Cerebellar nuclear complex (tissue), 1 donor: ENCODE measurements at places on chromosomes 7 and 10.
A peak's percentile ranks its signal among the peaks of the same experiment; 100 is the strongest.

GRCh38 chr10:77526868-77527617 is 110.6 kb downstream of the KCNMA1 start:
- no peak for DNase-seq

GRCh38 chr7:2175514-2175913 is 57.2 kb downstream of the MAD1L1 start:
- DNase-seq: no peak

DNA sequence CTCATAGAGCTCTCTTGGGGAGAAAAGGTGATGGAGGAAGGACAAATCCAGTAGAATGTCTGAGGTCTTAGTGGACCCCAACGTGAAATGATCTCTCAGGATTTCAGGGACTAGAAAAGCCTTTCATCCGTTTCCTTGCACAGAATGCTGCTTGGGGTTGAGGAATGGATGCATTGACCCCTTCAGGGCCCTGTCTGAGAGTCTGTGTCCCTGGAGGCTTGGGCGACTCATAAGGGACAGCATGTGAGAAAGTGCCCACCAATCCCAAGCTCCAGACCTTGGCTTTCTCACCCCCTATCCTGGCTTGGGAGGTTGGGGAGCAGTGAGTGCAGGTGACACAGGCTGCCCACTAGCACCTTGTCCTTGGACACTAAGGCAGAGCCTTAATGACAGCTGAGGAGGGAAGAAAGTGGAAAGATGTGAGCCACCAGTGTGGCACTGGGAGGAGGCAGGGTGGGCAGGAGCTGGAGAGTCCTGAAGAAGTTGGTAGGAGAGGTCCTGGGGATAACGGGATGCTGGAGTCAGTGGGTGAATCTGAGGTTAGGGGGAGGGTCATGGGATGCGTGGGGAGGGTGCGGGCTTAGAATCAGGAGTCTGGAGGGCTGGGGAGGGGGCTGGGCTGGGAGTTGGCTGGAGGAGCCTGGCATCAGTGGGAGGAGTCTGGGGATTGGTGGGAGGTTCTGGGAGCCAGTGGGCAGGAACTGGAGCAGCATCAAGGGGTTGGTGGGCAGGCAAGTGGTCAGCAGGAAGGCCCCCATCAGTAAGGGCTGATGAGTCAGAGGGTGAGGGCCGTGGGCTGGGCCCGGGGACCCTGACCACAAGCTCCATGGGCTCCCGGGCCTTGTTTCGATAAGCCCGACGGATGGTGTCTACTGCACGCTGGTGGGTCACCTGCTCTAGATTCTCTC is 8.6 kb downstream of the LZTS2 start:
- no peak for DNase-seq

- no peak for DNase-seq
Measured at GRCh38 chr7:74417419-74417971, 36.2 kb upstream of the GTF2IRD1 start.

- no peak for DNase-seq
Measured at GRCh38 chr10:102341038-102341688, 54.3 kb upstream of the NFKB2 start.

- DNase-seq: no peak
Measured at GRCh38 chr7:102417105-102417504, 16.3 kb upstream of the ORAI2 start.

DNA sequence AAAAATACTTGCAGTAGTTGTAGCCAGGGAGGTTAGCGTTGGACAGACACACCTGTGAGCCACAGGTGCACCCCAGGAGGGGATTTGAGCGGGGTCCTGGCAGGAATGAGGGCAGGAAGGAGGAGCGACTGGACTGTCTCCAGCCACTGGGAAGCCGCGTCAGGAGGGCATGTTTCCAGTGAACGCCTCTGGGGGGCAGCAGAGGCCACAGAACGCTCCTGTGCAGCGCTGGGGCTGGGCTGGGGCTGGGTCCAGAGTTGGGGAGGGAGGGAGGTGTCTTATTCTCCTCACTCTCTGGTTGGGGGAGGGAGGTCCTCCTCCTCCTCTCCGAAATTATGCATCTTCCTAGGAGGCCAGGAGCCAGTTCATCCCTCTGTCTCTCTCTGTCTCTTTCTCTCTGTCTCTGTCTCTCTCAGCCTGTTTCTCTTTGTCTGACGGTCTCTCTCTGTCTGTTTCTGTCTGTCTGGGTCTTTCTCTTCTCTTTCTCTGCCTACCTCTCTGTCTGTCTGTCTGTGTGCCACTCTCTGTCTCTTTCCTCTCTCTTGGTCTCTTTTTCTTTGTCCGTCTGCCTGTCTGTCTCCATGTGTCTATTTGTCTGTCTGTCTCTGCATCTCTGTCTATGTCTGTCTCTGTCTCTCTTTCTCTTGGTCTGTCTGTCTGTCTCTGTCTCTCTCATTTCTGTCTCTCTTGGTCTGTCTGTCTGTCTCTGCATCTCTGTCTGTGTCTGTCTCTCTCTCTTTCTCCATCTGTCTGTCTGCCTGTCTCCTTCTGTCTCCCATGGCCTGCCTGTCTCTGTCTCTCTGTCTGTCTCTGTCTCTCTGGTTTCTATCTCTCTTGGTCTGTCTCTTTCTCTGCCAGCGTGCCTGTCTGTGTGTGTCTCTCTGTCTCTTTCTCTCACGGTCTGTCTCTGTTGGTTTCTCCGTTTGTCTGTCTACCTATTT is 9.9 kb upstream of the PSMG3 start:
- DNase-seq: peak; percentile 11

DNA sequence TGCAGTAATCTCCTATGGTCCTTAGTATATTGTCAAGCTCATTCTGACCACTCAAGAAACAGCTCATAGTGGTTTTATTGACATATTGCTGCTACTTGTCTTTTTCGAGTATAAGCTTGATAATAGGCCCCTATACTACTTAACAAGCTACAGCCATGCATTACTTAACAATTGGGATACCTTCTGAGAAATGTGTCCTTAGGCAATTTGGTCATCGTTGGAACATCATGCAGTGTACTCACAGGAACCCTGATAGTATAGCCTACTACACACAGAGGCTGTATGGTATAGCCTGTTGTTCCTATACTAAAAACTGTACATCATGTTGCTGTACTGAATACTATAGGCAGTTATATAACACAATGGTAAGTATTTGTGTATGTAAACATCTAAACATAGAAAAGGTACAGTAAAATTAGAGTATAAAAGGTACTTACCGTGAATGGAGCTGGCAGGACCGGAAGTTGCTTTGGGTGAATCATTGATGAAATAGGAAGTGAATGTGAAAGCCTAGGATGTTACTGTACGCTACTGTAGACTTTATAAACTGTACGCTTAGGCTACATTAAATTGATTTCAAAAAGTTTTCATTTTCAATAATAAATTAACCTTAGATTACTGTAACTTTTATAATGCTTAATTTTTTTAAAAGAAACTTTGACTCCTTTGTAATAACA is 160.9 kb downstream of the LRRC4 start:
- DNase-seq: no peak

DNA sequence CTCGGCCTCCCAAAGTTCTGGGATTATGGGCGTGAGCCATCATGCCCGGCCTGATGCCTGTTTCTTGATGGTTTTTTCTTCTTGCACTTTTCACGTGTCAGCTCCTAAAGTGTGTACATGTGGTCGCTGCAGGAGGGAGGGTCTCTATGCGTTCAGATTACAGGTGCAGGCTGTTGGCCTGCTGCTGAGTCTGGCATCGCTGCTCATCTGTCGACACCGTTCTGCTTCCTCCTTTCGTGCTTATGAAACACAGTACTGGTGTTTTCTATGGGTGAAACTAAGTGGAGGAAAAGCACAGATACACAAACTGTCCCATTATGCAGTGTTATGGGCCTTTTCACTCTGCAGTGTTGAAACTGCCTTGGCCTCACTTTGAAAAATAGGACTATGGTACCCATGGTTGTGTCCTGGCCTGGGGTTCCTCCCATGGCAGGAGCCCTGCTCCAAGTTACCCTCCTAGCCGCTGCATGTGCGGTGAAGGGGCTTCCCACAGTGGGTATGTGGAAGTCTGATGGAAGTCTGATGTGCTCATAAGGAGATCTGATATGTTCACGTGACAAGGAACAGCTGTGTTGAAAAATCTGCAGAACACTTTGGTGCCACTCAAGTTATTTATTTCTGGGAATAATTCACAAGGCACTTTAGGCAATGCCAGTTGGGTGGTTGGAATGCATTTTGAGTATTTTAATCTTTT is 23.5 kb downstream of the OGDH start:
- no peak for DNase-seq

GRCh38 chr7:150520145-150520544 is 5.5 kb downstream of the GIMAP7 start:
- DNase-seq: no peak

DNA sequence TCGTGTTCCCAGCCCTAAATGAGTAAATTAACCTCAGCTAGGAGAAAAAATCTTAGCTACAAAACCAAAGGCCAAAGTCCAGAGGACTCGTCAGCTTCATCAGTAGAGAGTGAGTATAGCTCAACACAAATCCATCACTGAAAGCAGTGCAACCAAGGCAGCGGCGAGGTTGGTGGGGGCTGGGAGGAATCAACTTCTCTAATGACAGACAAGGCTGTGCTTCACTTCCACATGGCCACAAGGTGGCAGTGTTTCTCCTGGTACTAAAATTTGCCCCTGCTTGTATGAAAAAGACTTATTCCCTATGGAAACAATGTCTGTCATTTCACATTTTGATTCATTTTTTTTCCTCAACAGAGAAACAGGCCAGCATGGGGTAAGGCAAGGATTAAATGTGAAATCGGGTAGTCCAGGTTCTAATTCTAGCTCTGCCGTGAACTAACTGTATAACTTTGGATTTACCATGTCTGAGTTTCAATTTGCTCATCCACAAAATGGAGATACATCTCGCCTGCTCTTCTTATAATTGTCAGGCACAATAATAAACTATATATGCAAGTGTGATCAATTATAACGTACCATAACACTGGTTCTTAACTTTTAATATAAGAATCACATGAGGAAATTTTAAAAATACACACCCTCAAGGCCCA is 39.3 kb downstream of the FAS start:
- DNase-seq: no peak

- DNase-seq: no peak
Measured at GRCh38 chr10:59626523-59626869, 83.2 kb downstream of the SLC16A9 start.

- DNase-seq: no peak
Measured at GRCh38 chr10:14884082-14884481, 5.4 kb downstream of the SUV39H2 start.

DNA sequence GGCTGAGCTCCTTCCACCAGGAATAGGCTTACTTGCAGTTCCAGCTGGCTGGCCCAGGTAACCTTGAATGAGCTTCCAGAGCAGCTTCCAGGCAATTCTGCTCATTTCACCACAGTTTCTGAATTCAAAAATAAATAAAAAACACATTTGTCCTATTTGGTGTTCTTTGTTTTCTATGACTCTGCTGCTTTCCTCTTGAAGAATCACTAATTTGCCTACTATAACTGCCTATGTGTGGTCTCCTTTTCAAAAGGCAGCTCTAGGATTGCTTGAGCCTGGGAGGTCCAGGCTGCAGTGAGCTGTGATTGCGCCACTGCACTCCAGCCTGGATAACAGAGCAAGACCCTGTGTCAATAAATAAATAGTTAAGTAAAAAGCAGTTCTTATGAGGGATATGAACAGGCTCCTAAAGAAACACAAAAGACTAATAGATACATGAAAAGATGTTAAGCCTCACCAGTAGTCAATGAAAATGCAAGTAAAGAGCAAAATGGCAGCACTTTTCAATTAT is 19.5 kb upstream of the TNPO3 start:
- DNase-seq: no peak

DNA sequence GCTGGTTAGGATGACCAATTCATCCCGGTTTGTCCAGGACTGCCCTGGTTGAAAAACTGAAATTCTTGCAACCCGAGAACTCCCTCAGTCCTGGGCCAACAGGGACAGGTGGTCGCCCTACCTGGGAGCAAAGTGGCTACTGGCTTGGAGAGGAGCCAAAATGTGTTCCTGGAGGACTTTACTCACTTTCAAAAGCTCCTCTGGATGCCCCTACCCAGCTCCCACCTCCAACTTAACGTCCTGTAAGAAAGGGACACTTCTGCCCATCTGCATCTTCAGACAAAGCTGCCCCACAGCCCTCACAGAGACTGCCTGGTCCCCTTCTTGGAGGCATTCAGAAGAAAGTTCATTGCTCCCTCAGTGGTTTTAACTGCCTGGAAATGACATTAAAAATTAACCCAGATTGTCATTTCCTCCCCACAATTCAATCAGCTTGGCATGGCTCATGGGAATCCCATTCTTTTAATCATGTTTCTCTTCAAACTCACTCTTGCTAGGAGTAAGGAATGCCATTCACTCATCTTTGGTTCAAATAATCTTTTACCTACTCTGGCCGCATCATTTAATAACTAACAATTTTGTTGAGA is 24.0 kb upstream of the HSPA12A start:
- DNase-seq: no peak

- DNase-seq: no peak
Measured at GRCh38 chr7:108002726-108003598, at the start of gene LAMB1. TSS of gene LAMB1 (minus strand) at chr7:108003161. CDS start at chr7:108002885, 276 bp downstream.

DNA sequence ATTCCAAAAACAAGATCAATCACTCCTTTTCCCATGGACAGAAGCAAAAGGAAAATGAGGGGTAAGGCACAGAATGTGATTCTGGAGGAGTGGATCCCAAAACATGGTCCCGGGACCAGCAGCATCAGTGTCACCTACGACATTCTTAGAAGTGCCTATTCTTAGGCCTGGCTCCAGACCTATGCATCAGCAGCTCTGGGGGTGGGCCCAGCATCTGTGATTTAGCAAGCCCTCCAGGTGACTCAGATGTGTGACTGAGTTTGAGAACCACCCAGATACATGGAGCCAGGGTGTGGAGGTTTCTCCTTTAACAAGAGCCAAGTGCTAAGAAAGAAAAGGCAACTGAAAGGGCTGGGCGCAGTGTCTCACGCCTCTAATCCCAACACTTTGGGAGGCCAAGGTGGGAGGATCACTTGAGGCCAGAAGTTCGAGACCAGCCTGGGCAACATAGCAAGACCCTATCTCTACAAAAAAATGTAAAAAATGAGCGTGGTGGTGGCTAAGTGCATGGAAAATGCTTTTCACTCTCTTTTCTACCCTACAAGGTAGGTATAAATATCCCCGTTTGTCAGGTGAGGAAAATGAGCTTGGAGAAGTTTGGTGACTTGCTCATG is 17.1 kb upstream of the ARPC1A start:
- DNase-seq: no peak

DNA sequence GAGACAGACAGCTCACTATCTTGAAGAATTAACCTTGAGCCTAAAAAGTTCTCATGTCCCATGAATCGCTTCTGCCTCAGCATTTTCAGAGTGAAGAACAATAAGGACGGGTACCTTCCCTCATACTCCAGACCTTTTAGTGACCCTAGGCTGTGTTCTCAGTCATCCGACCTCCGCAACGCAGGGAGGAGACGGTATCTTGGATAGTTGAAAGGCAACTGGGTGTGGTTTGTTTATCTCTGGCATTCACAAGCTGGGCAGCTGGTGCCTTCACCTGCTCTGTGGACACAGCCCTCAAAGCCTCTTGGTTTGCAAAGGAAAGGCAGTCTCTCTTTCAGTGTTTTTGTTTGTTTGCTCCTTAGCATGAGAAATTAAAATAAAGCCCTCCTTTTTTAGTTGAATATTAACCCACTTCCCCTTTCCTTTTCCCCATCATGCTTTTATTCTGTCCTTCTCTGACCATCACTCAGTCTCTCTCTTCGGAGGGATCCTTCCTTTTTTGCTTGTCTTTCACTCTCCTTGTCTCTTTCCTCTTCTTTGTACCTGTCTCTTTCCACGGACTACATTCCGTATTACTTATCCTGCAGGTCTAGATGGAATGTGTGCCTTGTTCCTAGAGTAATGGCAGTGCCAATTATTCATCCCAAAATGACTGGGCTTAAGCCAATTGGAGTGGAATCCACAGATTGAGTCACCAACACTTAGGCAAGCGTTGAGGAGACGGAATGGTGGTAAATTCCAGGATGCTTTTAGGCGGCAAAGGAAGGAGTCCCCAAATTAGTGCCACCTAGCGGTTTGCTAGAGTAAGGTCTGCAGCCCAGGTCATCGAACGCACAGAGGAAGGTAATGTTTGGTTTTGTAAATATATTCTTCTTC is 45.8 kb downstream of the PRR15 start:
- peak; percentile 32 for DNase-seq
